ENCODE measurements at places on chromosomes 7 and 10. TPM values are rescaled to one million over a fixed set of nuclear protein-coding genes. Genes with fewer than 3 reads are reported as not detected.

RBP3 gene
- not detected for total RNA-seq

HTRA1 gene
- total RNA-seq, result 12.2 TPM

NEUROD6 gene
- total RNA-seq, result not detected

A1CF gene
- total RNA-seq, result 0.07 TPM

WDFY4 gene
- total RNA-seq, result 2.6 TPM

CLCN1 gene
- total RNA-seq, result 0.11 TPM

TMEM236 gene
- 0.04 TPM for total RNA-seq

TSPAN15 gene
- 20.9 TPM for total RNA-seq

IL6 gene
- 1.4 TPM for total RNA-seq

EFCAB10 gene
- not detected for total RNA-seq

DNA sequence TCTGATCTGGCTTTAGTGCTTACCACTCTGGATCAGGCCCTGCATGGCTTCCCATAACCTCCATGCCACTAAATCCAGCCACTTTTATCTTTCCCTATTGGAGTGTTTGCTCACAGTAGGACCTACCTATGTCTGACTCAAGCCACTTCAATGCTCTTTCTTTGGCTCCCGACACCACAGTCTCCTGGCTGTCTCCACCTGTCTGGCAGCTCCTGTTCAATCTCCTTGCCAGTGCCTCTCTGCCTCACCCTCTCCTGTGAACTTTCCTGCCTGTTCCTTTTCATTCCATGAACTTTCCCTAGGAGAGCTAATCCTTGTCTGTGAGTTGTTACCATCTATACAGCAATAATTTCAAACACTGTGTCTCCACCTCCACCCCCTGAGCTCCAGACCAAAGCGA, 82.6 kb upstream of the UCN3 start:
- H3K36me3 ChIP-seq, result no peaks in the 10 kb centered on the region
- no peak for DNase-seq
- peaks cover 4% of the 10 kb centered on the region for H3K27me3 ChIP-seq
- H3K27ac ChIP-seq, result no peak overlapping the region
- no peak overlapping the region for H3K4me3 ChIP-seq

- peaks cover 5% of the 10 kb centered on the region for H3K4me1 ChIP-seq
- DNase-seq, result no peak
- H3K27me3 ChIP-seq, result no peaks in the 10 kb centered on the region
- no peaks in the 10 kb centered on the region for H3K36me3 ChIP-seq
- no peak overlapping the region for H3K4me3 ChIP-seq
These were observed 63.6 kb upstream of the COL13A1 start for GRCh38 chr10:69738071-69738470.

GRCh38 chr7:153698046-153698445, 354.2 kb upstream of the DPP6 start:
- no peaks in the 10 kb centered on the region for H3K4me1 ChIP-seq
- no peak overlapping the region for H3K4me3 ChIP-seq
- H3K27ac ChIP-seq, result no peak overlapping the region
- no peaks in the 10 kb centered on the region for H3K27me3 ChIP-seq

GRCh38 chr10:110107430-110107829, 99.6 kb downstream of the ADD3 start:
- peaks cover 23% of the 10 kb centered on the region for H3K4me1 ChIP-seq
- no peak overlapping the region for H3K4me3 ChIP-seq
- peaks cover 24% of the 10 kb centered on the region for H3K36me3 ChIP-seq
- DNase-seq, result no peak
- H3K27me3 ChIP-seq, result peaks cover 13% of the 10 kb centered on the region

GRCh38 chr7:4325732-4326131, 356.4 kb upstream of the FOXK1 start:
- no peaks in the 10 kb centered on the region for H3K36me3 ChIP-seq
- H3K4me3 ChIP-seq, result no peak overlapping the region
- H3K27me3 ChIP-seq, result no peaks in the 10 kb centered on the region

DNA sequence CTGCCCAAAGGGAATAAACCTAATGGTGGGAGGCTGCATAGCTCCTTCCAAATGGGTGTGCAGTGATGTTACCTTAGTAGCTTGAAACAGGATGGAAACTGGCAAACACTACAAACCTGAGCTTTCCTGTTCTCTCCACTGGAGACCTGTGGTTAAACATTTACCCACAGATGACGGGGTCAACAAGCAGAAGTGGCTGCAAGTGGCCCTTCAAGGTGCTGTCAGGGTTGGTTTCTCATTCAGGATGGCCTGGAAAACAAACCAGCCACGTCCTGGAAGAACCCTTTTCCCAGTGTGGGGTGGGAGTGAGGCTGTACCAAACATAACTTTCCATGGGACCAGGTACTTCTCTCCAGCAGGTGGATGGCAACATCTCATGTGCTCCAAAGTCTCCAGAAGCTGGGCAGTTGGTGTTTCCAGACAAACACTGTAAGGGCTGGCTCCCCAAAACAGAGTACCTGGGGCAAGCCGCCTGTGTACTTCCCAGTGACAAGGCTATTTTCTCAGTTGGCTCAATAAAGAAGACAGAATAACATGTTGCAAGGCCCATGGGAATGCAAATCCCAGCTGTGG, 67.5 kb downstream of the DNAJB9 start:
- H3K27me3 ChIP-seq, result peaks cover 3% of the 10 kb centered on the region
- DNase-seq, result no peak
- peaks cover 4% of the 10 kb centered on the region for H3K4me1 ChIP-seq

DNA sequence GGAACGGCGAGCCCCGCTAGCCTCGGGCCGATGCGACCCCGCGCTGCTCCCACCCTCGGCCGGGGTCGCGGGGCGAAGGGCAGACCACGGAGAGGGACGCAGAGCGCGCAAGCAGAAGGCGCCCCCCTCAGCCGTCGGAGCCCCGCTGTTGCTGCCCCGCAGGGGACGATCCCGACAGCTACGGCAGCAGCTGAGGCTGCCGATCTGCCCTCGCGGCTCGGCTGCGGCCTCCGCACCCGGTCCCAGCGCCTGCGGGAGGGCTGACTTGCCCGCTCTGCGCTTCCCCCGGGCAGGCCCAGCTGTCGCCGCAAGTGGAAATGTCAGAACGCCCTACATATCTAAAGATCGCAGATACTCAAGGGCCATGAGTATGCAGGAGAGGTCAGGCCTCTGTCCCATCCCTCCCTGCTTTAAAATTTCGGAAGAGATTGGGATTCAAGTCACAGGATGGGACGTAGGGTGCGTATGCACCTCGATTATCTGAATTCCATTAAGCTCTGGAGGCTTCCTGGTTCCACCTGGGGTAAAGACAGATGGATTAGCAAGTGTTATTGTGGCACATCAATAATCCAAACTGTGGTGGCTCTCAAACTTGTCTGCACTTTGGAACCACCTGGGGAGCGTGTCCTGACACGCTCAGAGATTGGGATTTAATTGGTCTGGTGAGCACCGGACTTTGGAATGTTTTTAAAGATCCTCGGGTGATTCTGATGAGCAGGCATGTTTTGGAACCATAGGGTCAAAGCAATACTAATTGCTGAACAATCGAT, at the start of gene CRPPA:
TSS of gene CRPPA (minus strand) at position 206 of the 770 bp plus-strand sequence. CDS start 216 bp downstream, outside the sequence.
- H3K27me3 ChIP-seq, result no peaks in the 10 kb centered on the region
- H3K36me3 ChIP-seq, result peaks cover 3% of the 10 kb centered on the region
- H3K4me1 ChIP-seq, result peaks cover 27% of the 10 kb centered on the region
- peak within 1 kb of the TSS; percentile 98 for H3K27ac ChIP-seq
- peak; percentile 63 for DNase-seq
- peak within 1 kb of the TSS; percentile 85 for H3K4me3 ChIP-seq

GRCh38 chr10:33302208-33302829, 32.1 kb downstream of the NRP1 start:
- peaks cover 71% of the 10 kb centered on the region for H3K4me1 ChIP-seq
- no peak overlapping the region for H3K4me3 ChIP-seq
- H3K36me3 ChIP-seq, result no peaks in the 10 kb centered on the region
- peak overlapping the region; percentile 57 for H3K27ac ChIP-seq
- H3K27me3 ChIP-seq, result no peaks in the 10 kb centered on the region

GRCh38 chr10:58545427-58545826, 32.8 kb downstream of the BICC1 start:
- no peak overlapping the region for H3K4me3 ChIP-seq
- H3K36me3 ChIP-seq, result no peaks in the 10 kb centered on the region
- no peaks in the 10 kb centered on the region for H3K4me1 ChIP-seq
- no peak overlapping the region for H3K27ac ChIP-seq

GRCh38 chr7:92698237-92698841, 108.1 kb upstream of the FAM133B start:
- H3K4me3 ChIP-seq, result peak overlapping the region; percentile 45
- peak overlapping the region; percentile 96 for H3K27ac ChIP-seq
- H3K27me3 ChIP-seq, result no peaks in the 10 kb centered on the region
- H3K36me3 ChIP-seq, result peaks cover 11% of the 10 kb centered on the region
- no peak for DNase-seq

DNA sequence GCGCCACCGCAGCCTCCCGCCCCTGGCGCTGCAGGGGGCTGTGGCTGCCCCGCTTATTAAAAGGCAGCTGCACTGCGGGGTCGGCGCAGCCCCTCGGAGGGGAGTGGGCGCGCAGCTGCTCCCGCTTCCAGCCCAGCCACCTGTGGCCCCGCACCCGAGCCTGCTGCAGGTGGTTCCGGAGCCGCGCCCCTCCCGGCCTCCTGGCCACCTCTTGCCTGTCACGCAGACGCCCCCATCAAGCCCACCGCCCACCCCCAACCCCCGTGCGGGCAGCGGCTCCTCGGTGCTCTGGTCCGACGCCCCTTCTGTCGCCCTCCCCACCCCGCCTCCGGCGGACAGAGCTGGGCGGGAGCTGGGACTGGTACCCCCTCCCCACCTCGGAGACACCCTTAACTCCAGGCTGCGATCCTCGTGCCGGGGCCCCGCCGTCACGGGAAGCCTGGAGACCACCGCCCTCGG, 549 bp downstream of the CALY start:
- H3K27me3 ChIP-seq, result peaks cover 47% of the 10 kb centered on the region
- no peak for DNase-seq
- no peak overlapping the region for H3K4me3 ChIP-seq
- no peak overlapping the region for H3K27ac ChIP-seq

GRCh38 chr10:1652151-1652550, 85.2 kb downstream of the ADARB2 start:
- H3K27ac ChIP-seq, result no peak overlapping the region
- peaks cover 3% of the 10 kb centered on the region for H3K4me1 ChIP-seq
- H3K27me3 ChIP-seq, result peaks cover 12% of the 10 kb centered on the region
- no peak overlapping the region for H3K4me3 ChIP-seq
- no peaks in the 10 kb centered on the region for H3K36me3 ChIP-seq
- DNase-seq, result no peak

DNA sequence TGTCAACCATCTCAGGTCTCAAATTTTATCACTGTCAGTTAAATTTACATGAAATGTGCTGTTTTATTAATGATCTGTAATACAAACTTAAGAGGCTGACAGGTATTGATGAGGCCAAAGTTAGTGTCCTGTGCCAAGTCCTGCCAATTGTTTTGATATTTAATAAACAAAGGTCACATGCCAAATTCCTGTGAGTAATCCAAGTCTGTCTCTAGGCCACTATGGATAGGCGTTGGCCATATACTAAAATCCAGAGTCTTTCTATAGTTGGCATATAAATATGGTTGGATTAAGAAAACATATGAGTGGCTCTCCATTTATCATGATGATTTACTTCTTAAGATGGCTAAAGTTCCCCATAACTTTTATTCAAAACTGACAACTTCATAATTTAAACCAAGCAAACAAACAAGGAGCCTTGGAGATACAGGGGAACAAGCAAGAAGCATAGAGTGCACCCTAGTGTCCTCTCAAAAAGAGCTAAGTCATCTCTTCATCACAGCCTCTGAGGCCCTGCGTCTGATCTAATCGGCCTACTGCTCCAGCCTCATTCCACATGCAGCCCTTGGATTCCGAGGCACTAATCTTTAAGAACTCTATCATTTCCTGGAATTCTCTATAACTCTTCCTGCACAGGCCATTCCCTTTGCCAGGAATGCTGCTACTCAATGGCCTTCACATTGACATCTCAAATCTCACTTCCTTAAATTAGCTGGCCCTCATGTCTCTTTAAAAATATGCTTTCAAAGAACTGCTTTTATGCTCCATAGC, 32.7 kb upstream of the NRCAM start:
- H3K4me1 ChIP-seq, result peaks cover 2% of the 10 kb centered on the region
- peaks cover 6% of the 10 kb centered on the region for H3K36me3 ChIP-seq
- no peak for DNase-seq
- no peak overlapping the region for H3K4me3 ChIP-seq

- H3K27ac ChIP-seq, result no peak overlapping the region
- H3K27me3 ChIP-seq, result no peaks in the 10 kb centered on the region
- H3K4me1 ChIP-seq, result peaks cover 31% of the 10 kb centered on the region
- H3K36me3 ChIP-seq, result no peaks in the 10 kb centered on the region
These were observed 33.7 kb upstream of the CSTF2T start for GRCh38 chr10:51733057-51733456.

DNA sequence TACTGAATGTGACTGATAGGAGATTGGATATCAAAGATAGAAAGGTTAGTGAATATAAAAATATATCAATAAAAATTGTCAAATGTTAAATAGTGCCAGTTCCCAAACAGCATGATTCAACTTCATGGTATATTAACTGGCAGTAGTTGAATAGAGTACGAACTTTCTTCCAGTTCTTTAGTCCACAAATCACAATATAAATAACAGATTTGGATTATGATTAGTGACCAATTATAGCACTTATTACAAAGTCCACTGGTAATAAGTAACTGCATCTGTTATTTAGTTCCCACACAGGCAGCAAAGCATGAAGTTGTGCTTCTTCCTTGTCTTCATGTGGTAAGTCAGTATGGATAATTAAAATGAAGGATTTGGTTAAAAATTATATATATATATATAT, 243.0 kb upstream of the VWC2 start:
- H3K27me3 ChIP-seq, result no peaks in the 10 kb centered on the region
- no peak overlapping the region for H3K27ac ChIP-seq

GRCh38 chr7:2522780-2523433, 3.3 kb downstream of the LFNG start:
- peaks cover 4% of the 10 kb centered on the region for H3K36me3 ChIP-seq
- peak overlapping the region; percentile 94 for H3K27ac ChIP-seq
- H3K4me1 ChIP-seq, result peaks cover 47% of the 10 kb centered on the region

DNA sequence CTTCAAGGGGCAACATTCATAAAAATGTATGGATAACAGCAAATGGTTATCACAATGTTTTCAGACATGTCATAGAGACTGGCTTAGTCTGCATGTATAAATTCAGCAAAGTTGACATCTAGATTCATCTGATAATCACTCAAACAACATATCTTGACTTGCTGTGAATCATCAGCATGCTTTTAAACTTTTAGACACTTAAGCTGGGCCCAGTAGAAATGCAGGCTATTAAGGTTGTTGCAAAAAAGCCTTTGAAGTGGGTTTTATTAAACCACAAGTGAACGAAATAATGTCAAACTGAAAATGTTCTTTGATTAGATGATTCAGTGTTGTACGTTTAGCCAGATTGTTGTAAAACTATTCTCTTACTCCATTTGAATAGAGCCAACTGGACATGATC, 759.6 kb downstream of the NXPH1 start:
- H3K36me3 ChIP-seq, result no peaks in the 10 kb centered on the region
- peaks cover 16% of the 10 kb centered on the region for H3K4me1 ChIP-seq
- DNase-seq, result no peak
- H3K27ac ChIP-seq, result no peak overlapping the region
- no peak overlapping the region for H3K4me3 ChIP-seq

GRCh38 chr10:95467162-95467599, 94.0 kb downstream of the SORBS1 start:
- DNase-seq, result peak; percentile 55
- peaks cover 57% of the 10 kb centered on the region for H3K4me1 ChIP-seq
- peak overlapping the region; percentile 43 for H3K4me3 ChIP-seq
- peak overlapping the region; percentile 97 for H3K27ac ChIP-seq
- no peaks in the 10 kb centered on the region for H3K27me3 ChIP-seq
